ENCODE measurements at places on chromosomes 12 and 14.

GRCh38 chr12:4270831-4271716, 2.5 kb upstream of the CCND2 start:
- peak; percentile 43 for DNase-seq

DNA sequence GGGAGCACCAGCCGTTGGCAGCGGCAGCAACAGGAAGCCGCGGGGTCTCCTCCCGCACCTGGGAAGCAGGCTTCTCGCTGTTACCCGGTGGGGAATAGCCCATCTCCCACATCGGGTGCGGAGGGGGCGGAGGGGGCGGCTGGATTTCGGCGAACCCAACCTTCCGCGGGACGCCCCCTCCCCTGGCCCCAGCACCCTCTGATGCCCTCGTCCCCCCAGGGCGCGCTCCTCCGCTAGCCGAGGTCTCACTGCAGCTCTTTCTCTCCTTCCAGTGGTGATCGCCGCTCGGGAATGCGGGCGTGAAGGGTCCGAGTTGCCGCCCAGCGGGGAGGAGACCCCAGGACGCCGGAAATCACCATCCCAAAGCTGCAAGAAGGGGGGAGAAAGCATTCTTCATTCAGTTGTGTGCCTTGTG, 303 bp downstream of the SAMD4A start:
- DNase-seq = no peak

GRCh38 chr12:110857528-110857927, 10.7 kb downstream of the CCDC63 start:
- no peak for DNase-seq

DNA sequence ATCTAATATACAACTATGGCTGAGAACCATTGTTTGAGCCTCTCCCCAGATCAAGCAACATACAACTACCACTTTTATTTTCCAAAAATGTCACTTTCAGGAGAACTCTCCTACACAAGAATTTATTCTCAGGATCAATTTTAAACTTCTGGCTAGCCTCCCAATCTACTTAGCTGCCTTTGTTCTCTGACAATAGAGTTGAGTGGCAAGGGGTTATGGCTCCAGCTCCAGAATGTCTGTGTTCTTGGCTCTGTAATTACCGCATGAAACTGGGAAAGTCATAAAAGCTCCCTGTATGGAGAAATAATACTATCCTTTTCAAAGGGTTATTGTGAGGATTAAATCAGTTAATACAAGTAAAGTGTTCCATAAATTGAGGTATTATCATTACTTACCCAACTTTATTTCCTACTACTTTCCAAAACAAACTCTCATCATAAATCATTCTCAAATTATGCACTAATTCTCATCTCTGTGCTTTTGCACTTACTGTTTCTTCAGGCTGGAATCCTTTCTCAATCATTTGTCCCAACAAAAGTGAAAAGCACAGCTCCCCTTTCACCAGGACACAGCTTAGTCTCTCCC, 121.9 kb downstream of the GARIN6 start:
- DNase-seq = no peak

GRCh38 chr14:59346796-59347510, 118.2 kb downstream of the GPR135 start:
- no peak for DNase-seq

DNA sequence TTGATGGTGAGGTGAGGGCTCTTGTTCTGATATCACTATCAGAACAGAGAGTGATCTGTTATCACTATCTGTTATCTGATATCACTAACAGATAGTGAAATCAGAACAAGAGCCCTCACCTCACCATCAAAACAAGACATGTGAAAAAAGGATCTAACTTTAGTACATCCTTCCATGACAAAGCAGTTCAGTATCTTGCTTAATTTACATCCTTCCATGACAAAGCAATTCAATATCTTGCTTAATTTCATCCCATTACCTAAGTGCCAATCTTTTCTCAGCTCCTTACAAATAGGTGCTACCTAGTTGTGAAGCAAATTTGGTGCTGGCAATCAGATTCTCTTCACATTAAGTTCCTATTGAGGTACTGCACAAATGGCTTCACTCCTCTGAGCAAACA, 1865.6 kb upstream of the FLRT2 start:
- DNase-seq = no peak

- no peak for DNase-seq
These were observed 10.7 kb upstream of the PHC1 start for GRCh38 chr12:8903646-8904045.

- no peak for DNase-seq
These were observed 8.3 kb upstream of the ABCD2 start for GRCh38 chr12:39627914-39628313.

DNA sequence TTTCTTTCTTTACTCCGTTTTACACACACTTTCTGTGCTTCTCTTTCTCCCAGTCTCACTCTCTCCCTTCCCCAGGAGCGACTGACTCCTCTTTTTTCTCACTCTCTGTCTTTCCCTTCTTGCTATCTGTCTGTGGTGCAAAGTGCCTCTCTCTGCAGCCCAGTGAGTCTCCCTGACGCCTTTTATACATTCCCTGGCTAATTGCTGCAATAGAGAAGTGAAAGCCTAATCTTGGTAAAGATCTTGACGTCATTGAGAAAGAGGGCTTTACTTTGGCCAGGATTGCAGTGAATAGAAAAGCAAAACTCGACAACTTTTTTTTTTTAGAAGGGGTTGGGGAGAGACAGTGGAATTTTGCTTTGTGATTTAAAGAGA, 706 bp upstream of the DIO2 start:
- no peak for DNase-seq

DNA sequence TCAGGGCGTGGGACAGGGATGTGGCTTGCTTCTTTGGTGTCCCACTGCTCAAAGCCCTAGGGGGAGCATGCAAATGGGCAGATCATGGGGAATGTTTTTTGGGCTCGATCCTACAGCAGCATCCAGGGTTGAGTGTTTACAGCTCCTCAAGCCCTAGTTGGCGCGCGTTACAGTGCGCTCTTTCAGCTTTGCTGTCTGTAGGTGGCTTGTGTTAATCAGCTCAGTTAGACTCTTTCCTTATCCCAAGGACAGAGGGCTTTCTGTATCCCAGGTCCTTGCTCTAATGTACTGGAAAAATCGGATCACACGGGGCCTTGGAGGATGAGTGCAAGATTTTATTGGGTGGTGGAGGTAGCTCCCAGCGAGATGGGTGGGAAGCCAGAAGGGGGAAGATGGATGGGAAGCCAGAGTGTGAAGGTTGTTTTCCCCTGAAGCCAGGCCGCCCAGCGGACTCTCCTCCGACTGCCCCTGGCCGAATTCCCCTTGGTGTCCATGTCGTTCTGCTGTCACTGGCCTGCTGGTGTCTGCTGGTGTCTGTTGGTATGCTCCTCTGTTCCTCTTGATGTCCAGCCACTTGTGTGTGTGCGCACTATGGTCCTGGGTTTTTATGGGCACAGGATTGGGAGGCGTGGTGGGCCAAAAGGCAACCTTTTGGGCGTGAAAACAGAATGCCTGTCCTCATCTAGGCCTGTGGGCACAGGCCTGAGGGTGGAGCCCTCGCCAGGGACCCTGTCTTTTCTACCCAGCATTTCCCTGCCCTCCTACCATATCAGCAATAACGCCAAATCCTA, 10.7 kb upstream of the TXNRD1 start:
- DNase-seq = no peak

- no peak for DNase-seq
These were observed 570 bp upstream of the MRPS35 start for GRCh38 chr12:27709932-27710591.

DNA sequence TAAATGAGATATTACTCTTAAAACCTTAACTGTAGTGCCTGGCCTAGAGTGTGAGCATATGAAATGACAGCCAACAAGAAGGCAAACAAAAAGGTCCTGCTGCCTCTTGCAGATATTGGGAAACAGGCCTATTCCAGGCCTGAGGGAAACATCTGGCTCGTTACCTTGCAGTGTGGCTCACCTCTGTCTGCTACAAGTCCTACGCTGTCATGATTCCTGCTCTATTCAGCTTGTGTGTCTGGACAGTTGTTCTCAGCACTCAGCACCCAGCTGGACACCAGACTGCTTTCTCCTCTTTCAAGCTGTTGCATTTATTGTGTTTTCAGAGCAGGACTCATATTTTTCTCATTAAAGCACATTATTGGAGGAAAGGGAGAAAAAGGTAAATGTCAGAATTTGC, 113.5 kb downstream of the TMTC2 start:
- DNase-seq = no peak

- DNase-seq = no peak
These were observed 21.4 kb upstream of the CMKLR1 start for GRCh38 chr12:108360487-108360886.

DNA sequence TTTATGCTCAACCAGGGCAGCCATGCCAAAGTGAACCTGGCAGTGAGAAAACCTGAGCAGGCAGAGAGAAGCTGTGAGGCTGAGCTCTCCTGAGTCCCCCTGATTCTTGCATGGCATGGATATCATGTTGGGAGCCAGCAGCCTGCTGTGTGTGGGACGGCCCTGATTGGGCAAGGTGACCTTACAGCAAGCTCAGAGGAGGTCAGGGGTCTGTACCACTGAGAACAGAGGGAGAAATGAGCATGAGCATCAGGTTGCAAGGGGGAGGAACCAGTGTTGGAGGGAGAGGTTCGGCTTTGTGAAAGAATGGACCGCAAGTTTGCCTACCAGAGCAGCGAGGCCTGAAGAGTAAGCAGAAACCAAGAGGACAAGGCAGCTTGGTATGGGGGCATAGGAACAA, 59.1 kb upstream of the PTGR2 start:
- no peak for DNase-seq

GRCh38 chr12:38904537-38905479, 583 bp downstream of the CPNE8 start:
- peak; percentile 9 for DNase-seq

DNA sequence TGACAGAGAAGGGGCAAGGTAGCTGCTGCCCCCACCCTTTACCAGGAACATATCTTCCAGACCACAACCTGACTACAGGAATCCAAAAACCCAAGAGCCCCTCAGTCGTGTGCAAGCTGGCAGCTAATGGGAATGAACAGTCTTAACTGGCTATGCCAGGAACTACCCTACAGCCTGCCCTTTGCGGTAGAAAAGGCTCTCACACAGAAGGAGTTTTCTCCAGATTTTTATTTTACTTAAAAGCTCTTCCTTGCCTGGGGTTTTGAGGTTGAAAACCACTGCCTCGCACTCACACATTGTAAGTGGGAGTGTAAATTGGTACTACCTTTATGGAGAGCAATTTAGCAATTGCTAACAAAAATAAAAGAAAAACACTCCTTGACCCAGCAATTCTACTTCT, 28.3 kb downstream of the PITPNM2 start:
- no peak for DNase-seq

DNA sequence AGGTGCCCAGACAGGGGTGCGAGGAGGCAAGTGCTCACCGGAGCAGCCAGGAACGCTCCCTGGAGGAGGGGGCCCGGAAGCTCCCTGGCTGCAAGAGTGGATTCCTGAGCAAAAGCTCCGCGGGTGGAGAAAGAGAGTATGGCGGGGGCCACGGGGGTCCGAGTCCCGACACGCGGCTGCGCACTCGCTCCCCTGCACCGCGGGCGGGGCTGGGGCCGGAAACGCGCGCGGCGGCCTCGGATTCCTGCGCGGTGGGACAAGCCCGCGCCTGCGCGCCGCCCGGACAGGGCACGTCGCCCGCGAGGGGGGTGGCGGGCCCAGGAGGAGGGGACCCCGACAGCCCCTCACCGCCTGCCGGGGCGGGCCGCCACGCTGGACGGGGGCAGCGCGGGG, 27.8 kb upstream of the GPR132 start:
- peak; percentile 57 for DNase-seq

DNA sequence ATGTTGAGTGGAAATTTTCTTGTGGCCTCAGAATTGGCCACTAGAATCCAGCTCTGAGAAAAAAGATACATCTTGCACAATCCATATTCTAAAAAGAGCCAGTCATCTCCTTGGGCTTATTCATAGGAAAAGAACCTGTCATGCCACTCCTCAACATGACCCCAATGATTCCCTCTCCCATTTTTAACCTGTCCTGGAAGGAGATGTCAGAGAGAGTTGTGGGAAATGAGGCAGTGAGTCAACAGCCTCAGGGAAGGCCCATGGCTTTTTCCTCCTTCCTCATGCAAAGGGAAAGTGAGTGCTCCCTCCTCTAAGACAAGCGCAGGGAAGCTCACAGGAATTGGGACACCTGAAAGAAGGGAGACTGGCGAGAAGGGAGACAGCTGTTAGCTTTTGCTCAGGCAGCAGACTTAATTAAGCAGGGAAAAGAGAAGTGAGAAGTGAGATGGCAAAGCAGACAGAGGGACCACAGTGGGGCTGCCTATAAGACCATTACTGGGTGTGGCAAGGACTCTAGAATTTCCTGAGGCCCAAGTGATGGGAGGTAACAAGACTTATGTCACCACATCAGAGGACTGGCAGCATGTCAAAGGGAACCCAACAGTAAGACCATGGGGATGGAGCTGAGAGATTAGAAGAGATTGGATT, 10.2 kb upstream of the DHRS7 start:
- DNase-seq = no peak

DNA sequence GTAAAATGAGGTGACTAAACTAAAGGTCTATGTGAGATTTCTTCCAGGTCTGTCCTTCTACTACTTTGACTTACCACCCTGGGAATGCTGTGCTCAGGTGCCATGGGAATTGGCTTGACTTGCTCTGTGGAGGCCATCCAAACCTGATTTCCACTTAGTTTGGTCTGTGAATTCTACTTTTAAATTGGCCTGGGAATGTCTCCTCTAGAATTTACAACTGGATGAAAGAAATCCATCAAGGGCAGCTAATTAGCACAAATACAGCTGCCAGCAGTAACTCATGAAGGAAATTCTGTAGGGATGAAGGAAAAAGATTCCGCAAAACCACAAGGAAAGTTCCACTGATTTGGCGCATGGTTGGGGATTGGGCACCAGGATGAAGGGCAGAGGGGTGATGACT, 31.7 kb upstream of the FRMD6 start:
- DNase-seq = no peak

DNA sequence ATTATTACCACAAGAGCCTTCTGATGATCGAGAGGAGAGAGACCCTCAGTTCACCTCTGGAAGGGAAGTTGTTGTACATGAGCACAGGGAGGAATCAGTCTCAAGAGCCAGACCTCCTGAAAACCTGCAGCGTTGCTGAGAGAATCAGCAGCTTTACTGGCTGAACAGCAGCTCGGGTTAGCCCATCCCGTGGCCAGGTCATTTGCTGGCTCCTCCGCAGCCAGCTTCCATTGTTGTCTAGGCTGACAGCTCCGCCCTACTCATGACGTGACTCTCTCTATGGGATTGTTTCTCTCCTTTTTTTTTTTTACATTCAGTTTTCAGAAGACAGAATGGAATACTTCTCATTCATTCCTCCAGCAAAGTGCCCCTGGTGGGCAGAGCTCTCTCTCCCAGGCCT, 69.9 kb downstream of the TGFB3 start:
- no peak for DNase-seq
